ENCODE measurements at places on chromosomes 5 and 9.

GRCh38 chr5:24365406-24365805 lies 279.4 kb downstream of the CDH10 start:
- DNase-seq, result no peak

GRCh38 chr5:111262815-111263214 lies 38.6 kb downstream of the CAMK4 start:
- no peak for DNase-seq

- no peak for DNase-seq
Observed at GRCh38 chr9:104831681-104832080, 67.8 kb downstream of the NIPSNAP3B start.

GRCh38 chr5:175883506-175883905 lies 12.1 kb downstream of the CPLX2 start:
- no peak for DNase-seq

GRCh38 chr5:142314606-142315005 lies 10.2 kb downstream of the SPRY4 start:
- no peak for DNase-seq

DNA sequence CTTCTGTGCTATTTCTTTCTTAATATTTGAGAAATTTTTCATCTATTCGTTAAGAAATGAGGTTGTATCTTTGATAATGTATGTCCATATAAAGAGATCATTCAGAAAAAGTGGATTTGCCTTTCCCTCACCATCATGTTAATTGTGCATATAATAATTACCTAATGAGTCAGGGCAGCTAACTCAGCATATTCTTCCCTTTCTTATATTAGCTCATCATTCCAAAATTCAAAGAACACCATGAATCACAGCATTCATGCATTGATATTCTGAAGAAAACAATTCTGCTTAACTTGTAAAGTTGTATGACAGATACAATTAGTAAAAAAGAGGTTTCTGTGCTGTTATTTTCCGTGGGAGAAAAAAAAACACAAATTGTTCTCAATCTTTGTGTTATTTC lies 630.6 kb downstream of the TLE1 start:
- DNase-seq, result no peak

- DNase-seq, result no peak
Observed at GRCh38 chr5:142324136-142324870, 518 bp downstream of the SPRY4 start.

GRCh38 chr5:161314033-161314432 lies 232.5 kb downstream of the GABRB2 start:
- DNase-seq, result no peak

DNA sequence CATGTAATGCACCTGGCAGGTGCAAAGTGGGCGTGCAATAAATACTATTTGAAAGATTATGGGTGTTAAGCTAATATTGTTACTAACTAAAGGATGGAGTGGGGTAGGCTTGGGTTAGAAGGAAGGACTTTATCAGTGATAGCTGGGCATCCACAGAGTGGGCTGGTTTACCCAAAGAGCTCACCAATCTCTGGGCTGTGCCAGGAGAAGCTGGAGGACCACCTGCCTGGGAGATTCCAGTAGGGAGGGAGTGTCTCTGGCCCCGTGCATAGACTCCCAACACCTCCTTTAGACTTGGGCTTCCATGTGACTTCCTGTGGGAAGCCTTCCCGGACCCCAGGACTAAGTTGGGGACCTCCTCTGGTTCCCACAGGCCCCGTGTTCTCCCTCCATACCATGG lies 5.6 kb upstream of the URM1 start:
- DNase-seq, result no peak

GRCh38 chr5:10793785-10794184 lies 32.8 kb upstream of the DAP start:
- no peak for DNase-seq

GRCh38 chr5:147188200-147189108 lies 46.4 kb upstream of the STK32A start:
- peak; percentile 66 for DNase-seq

DNA sequence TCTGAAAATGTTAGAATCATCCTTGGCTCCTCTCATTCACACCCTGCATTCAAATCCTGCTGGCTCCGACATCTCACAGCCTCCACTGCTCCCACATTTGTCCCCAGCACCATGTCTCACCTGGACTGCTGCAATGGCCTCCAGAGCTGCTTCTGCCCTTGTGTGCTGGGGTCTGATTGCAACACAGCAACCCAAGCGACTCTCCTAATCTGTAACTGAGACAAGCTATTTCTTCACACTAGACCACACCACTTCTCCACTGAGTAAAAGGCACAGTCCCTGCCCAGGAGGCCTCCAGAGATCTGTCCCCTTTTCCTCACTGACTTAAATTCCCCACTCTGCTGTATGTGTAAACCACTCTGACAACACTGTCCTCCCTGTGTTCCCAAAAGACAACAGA lies 151.1 kb upstream of the TAS2R1 start:
- DNase-seq, result no peak

DNA sequence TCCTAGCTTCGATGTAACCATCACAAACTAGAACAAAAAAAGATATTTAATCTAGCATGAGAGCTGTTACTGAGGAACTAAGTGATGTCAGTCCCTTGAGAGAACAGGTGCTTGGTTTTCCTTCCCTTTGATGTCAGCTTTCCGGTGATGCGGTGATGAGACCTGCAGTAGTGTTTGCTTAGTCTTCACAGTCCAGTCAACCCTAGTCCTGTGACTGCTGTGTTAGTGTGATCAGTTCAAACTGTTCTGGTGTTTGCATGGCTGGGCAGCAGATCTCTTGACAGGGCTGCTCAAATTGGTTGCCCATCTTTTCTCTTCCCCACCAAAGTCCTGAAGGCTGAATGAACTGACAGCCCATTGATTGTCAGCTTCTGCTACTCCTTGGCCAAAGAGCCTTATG lies 608.6 kb upstream of the DAB2 start:
- DNase-seq, result peak; percentile 46

- no peak for DNase-seq
Observed at GRCh38 chr9:112571624-112572355, 85.2 kb downstream of the KIAA1958 start.

- no peak for DNase-seq
Observed at GRCh38 chr9:94874316-94874715, 147.8 kb downstream of the AOPEP start.

DNA sequence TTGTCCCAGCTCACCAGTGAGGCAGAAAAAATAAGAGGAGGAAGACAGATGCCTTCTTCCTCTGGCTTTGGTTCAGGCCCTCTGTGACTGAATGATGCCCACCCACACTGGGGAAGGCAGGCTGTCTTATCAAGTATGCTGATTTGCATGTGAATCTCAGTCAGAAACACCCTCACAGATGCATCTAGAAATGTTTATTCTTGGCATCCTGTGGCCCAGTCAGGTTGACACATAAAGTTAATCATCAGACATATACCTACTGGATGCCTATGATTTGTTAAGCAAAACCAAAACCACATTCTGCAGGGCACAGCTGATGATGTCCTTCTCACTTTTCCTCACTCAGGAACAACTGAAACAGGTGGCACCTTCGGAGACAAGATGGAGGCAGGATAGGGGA lies 243.4 kb upstream of the KCNN2 start:
- no peak for DNase-seq

DNA sequence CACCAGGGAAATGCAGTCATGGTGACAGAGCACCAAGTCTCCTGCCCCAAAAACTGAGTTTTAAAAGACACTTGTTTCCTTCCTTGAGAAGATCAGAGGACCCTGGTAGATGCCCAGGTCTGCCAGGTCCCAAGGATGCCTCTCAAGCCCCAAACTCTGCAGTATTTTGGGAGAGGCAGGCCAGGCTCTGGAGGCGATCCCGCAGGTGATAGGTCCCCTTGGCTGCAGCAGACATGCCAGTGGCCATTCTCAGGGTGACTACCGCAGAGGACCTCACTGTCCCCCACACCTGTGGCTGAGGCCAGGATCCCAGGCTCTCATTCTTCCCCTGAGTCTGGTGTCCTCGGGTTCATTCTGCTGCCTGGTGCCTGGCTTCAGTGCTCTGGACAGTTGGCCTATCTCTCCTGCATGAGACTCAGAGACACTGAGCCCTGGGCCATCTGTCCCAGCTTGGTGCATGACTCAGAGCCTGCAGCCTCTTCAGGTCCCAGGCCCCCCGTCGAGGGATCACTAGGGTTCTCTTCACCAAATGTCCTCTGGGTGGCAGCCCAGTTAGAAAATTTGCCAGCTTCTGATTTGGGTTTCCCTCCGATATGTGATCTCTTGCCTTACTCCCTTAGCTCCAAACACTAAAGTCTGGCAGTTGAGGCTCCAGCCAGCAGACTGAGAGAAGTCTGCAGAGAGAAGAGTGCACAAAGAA lies 59.7 kb upstream of the GARNL3 start:
- no peak for DNase-seq

DNA sequence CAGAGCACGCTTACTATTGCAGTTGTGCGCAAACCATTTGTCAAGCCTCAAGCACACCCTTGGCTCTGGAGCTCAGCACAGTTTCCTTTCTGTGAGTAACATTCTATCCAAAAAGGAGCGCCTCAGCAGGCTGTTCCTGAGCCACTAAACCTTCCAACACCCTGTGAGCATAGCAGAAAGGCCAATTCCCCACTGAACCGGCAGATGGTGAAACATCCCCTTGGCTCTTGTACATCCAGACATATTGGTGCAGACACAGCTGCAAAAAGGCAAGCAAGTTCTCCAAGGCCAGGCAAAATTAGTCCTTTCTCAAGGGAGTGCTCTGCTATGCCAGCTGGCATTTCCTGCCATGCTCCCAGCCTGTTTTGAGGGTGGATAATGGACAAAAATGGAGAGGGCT lies 44.1 kb upstream of the CEMIP2 start:
- DNase-seq, result no peak

- DNase-seq, result no peak
Observed at GRCh38 chr5:152151113-152151512, 226.5 kb upstream of the GLRA1 start.

DNA sequence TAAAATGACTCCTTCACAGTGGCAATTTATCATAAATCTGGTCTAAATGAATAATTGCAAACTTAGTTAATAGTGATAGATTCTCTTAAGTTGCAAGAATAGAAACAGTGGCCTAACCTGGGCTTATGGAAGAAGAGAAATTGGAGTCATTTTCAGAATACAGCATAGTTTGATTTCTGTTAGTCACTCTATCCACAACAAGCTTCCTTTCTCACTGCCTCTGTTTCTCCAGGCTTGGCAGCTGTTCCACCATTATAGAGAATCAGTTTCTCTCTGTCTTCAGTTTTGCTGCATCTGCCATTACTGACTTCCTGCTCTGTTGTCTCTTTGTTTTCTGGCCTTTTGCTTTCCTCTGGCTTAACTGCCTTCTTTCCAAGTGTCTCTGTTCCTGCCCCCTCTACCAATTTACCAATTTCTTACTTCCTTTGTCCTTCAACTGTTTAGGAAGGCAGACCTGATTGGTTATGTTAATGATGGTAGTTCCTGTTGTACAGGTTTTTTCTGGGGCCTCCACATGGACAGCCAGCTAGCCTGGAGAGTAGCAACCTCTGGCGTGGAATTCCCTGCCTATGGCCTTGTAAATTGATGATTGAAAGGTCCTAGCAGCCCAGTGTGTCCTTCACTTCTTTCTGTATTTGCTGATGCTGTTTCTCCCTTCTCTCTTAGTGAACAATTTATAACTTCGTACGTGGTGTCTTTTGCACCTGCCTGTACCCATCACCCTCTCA lies 75.9 kb upstream of the RASGRF2 start:
- DNase-seq, result no peak

- DNase-seq, result no peak
Observed at GRCh38 chr9:77819657-77820056, 171.5 kb upstream of the GNA14 start.
